NCI-H1417 treated with DMSO at 0.1 percent for 48 hours (cell line): ENCODE measurements at places on chromosomes 4 and X.

DNA sequence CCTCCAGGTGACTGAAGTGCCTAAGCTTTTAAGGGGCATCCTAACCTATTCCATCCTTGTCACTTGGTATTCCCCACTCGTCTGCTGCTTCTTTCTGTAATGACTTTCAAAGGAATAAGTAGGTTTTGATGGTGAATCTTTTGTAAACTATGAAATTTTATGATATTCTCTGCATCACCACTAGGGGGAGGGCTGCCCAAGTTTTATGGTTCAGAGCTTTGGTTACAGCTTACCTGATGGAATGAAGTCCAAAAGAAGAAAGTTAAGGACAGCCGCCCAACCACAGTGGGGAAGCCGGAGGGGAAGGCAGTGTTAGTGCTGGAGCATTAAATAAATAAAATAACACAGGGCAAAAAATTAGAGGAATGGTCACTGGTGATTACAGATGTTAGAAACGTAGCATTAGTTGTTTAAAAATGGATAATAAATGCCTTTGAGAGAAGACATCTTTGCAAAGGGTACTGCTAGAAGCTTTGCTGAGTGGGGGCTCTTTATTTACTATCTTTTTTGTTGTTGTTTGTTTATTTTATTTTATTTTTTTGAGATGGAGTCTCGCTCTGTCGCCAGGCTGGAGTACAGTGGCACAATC lies 204.9 kb downstream of the GBA3 start:
- peak; percentile 3 for DNase-seq

DNA sequence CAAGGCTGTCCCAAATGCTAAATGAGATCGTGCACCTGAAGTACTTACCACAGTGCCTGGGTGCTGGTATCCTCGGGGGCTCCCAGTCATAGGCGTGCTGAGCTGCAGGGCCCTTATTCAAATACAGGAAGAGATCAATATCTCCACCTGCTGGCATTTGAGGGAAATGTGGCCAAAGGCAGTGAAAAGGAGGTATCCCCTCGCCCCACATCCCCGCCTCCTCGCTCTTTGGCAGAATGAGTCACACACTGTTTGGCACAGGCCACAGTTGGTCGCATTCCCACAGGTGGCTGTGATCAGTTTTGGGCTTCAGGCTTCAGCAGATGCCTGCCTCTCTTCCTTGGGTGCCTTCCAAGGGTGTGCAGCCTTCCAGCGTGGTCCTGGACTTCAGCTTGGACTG lies 28.4 kb downstream of the ZNF185 start:
- no peak for DNase-seq

DNA sequence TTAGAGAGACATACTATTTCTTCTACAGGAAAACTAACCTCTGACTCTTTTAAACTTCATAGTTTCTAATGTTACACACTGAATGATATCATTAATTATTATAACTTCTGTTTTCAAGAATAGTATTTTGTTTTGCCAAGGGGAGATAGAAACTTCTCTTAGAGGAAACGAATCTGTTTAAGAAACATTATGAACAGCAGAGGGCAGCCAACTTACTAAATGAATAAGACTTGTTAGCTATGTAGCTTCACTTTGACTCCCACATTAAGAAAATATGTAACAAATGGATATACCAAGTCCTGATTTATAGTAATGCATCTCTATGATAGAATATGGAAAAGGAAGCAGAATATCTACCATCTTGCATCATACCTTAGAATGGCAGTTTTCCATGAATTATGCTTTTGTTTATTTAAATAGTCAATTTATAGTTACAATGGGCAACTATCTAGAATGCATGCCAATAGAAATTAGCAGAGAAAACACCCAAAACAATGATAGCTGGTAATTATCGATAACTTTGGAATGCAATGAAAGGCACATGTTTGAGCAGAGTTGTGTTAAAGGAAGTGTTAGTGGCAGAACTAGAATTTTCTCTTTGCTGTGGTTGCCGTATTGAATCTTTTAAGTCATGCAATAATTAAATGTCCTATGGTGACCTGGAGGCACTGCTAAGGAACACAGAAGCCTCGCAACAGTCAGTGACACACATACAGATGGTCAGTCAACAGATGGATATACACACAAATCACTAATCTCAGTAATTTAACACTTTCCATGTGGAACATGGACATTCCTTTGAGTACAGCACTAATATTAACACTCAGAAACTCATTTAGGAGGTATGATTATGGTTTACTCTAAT lies 105.7 kb upstream of the PDLIM3 start:
- DNase-seq, result no peak

DNA sequence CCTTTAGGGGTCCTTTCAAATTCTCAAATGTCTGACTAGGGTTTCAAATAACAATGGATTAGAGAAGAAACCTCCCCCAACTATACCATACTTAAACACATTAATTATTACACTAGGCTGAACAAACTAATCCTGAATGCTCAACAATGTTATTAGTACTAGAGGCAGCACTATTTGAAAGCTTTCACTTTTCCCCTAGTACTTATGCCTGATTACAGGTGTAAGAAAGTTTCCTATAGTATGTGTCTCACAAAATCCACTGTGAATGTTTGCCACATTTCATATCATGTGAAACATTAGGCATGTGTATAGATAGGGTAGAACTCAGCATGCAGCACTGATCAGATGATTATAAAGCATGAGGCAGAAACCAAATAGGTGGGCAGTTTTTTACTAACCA lies 336.2 kb downstream of the ZNF674 start:
- no peak for DNase-seq

GRCh38 chr4:89894649-89895550 lies at the start of gene MMRN1:
TSS of gene MMRN1 (plus strand) at chr4:89894854. CDS start at chr4:89894972, 118 bp downstream.
- no peak for DNase-seq
